ENCODE measurements at places on chromosomes 2 and 18.

GRCh38 chr2:241555711-241556110 is 2.8 kb upstream of the BOK start:
- DNase-seq: no peak

DNA sequence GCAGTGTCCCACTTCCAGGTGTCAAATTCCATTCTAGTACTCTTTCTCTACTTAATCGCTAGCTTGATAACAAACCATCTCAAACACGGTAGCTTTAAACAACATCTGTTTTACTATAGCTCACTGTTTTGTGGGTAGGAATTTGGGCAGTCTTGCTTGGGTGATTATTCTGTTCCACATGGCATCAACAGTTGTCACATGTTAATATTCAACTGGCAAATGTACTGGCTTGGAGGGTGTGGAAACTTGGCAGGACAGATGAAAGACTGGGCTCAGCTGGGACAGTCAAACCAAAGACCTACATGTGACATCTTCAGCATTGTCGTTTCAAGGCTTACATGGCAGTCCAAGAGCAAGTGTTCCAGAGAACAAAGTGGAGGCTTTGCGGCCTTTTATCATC is 241.8 kb downstream of the PTH2R start:
- DNase-seq: no peak

DNA sequence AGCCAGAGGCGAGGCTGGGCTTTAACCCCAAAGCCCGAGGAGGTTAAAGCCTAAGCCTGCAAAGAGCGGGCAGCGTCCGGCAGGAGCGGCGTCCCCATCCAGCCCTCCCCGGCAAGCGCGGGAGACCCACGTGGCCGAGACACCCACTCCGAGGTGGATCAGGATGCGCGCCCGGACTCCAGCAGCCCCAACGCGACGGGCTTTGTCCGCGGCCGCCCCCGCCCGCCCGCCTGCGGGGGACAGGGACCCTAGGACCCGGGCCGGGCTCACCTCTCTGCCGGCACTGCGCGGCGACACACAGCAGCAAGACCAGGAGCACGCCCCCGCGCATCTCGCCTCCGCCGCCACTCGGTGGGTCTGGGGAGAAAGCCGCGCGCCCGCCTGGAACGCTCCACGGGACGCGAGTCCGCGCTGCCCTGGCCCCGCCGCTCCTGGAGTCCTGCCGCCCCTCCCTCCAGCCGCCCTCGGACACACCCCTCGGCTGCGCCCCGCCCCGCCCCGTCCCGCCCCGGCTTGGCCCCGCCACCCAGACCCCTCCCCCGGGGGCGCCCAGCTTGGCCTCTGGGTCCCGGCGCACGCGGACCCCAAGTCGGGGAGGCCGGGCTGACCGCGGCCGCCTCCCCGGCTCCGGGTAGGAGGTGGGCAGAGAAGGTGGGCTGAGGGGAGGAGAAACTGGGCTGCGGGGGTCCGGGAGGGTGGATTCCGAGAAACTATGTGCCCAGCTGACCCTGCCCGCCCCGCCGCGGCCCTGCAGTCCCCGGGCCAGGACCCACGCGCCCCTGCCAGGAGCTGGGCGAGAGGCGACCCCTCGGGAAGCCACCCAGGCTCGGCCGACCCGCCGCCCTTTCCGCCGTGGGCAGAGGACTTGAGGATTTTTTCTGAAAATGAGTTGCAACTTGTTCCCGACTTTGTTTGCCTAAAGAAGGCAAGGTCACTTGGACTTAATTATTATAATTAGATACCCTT is at the start of gene LAMA1:
Gene LAMA1, minus strand, starts transcription at position 408 of the 966 bp plus-strand sequence. Its CDS starts 77 bp downstream, at position 331.
- DNase-seq: peak; percentile 77

- DNase-seq: peak; percentile 39
Observed at GRCh38 chr2:128311755-128312341, 6.8 kb downstream of the HS6ST1 start.

GRCh38 chr2:240591784-240592183 is 5.2 kb downstream of the CAPN10 start:
- no peak for DNase-seq

- DNase-seq: peak; percentile 18
Observed at GRCh38 chr18:23690505-23691068, 1.3 kb downstream of the LAMA3 start.

GRCh38 chr2:7379799-7380198 is 462.6 kb downstream of the RNF144A start:
- no peak for DNase-seq

GRCh38 chr2:7363906-7364305 is 446.7 kb downstream of the RNF144A start:
- DNase-seq: no peak

- DNase-seq: no peak
Observed at GRCh38 chr2:149148194-149149006, 109.9 kb downstream of the LYPD6B start.

- DNase-seq: no peak
Observed at GRCh38 chr18:74616494-74616893, 18.8 kb downstream of the ZNF407 start.

Data from kidney (tissue), 22 donors.